Lung (tissue), 17 donors: ENCODE measurements at places on chromosomes 5 and 9. TPM values are rescaled to one million over a fixed set of nuclear protein-coding genes. Genes with fewer than 3 reads are reported as not detected.

GRCh38 chr9:125431741-125432271, 170.2 kb downstream of the GAPVD1 start:
- no peak for DNase-seq

DNA sequence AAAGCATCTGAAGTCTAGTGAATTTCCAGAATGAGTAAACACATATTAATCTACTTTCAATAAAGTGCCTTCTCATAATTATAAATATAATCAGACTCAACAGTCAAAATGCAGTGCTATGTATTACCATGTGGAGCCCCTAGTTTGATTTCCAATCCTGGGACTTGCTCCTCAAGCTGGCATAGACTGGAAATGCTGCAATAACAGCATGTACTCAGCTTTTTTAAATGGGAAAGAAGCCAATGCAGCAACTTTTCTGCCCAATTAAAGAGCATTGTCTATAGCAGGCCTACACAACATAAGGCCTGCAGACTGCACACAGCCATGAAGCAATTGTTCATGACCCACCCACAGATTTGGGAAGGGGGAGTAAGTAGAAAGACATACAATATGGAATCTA, 103.2 kb downstream of the NR2F1-AS1 start:
- DNase-seq, result peak; percentile 38

DNA sequence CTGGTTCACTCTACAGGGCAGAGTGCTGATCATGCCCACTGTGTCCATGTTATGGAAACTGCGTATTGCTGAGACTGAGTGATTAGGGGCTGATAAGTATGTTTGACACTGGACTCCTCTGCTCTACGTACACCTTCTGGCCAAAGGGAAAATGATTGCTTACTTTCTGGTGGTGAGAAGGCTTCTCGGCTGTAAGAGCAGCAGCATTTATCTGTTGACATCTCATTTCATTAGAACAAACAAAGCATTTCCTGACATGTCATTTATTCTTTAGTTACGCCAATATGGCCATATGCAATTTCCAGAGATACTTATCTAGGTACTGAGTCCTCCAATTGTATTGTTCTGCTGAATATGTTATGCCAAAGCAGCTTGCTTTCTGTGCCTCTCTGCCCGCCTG, 5.6 kb downstream of the FAXDC2 start:
- DNase-seq, result no peak

DNA sequence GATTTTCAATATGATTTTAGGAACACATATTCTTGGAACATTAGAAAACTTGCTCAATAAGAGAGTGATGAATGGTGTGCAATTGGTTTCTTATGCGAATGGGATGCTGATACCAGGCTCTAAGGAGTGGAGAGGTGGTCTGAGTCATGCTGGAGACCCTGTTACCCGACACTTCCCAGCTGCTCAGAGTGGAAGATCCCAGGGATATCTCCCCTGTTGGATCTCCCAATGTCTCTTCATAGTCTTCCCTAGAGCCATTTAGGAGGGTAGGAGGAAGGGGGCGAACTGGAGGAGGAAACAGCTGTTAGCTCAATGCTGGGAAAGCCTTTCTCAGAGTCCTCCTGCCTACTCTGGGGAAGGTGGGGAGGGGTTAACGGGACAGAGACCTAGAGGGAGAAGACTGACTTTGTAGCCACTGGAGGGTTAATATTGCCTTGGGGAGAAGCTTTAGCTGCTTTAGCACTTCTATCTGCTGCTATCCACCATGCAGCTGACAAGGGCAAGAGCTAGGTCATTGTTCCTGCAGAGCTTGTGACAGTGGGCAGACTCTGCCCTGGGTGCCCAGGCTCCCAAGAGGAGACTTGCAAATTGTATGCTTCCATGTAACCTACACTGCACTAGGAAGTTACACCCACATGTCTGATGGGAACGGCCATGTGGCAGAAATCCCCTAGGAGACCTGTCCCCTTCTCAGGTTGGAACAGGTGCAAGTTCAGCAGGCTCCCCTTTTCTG, 301.0 kb downstream of the GADD45G start:
- DNase-seq, result no peak

- no peak for DNase-seq
Observed at GRCh38 chr9:134591082-134591571, 50.5 kb upstream of the COL5A1 start.

DNA sequence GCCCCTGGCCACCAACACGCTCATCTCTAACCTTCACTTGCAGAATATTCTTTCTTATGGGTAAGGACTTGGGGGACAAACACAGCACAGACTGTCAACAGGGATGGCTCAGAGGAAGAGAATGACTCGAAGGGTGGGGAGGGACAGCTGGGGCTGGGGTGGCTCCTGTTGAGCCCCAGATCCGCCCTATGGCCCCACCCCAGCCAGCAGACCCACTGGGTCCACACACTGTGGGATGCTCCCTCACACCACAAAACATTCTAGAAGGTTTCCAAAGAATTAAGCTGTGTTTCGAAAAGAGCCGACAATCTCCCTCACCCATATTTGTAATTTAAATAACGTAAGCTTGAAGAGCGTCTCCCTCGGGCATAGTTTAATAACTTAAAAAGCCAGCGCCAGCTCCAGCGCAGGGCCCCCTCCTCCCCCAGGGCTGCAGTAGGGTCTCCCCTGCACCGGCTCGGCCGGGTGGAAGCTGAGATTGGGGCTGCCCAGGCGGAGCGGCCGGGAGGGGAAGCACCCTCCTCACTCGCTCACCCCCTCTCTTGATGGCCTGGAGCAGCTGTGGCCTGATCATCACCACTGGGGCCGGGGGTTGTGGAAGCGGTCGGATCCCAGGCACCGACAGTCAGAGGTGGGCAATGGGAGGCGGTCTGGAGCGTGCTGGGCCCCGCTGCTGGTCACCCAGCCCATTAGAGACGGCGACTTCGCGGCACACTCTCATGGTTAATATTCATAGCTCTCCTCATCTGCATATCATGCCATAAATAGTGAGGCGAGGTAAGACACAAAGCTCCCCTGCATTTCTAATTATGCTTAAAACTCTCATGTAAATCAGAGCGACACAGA, 37.6 kb downstream of the NACC2 start:
- DNase-seq, result no peak

DNA sequence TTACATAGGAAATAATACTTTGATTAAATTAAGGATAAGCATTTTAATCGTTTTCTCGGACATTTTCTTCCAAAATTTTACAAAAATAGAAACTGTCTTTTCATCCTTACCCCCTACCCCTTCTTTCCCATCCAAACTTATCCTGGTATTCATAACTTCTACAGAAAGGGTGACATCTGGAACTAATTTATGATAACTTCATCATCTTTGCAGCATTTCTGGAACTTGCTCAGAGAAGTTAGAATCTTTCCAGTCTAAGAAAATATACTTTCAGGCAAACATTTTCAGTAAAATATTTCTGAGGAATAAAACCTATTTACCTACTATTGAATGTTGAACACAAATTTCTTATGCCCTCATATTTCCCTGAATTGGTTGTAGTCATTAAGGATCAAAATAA, 309.0 kb downstream of the MAN2A1 start:
- no peak for DNase-seq

DNA sequence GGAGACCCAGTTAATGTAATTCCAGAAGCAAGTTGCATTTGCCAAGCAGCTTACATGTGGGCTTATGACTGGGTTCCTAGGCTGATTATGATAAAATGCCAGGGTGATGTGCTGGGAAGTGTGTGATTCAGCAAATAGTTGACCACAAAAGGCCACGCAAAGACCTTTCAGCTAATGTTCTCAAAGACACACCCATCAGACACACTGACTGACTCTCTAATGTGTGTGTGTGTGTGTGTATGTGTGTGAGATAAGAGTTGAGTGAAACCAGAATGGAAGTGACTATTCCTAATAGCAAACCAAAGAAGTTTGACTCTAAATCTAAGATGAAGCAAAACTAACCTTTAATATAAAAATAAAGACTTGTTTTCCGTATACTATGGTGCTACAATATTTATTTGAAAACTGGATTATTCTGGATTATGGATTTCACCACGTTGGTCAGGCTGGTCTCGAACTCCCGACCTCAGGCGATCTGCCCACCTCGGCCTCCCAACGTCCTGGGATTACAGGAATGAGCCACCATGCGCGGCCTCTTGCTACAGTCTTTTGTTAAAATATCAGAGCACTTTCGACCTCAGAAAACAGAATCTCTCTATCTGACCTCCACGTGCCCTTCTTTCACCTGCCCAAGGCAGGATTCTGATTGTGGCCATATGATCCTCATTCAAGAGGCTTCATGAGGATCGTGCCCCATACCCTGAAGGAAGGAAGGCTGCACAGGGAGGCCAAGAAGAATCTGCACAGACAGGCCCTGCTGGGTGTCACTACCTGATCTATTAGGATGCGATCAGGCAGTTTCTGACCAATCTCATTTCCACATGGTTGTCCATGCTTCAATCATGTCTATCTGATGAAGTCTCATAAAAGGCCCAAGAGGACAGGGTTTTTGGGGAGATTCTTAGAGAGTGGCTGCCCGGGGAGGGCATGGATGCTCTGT, 75.6 kb downstream of the USP20 start:
- no peak for DNase-seq

GRCh38 chr5:103741984-103742383, 179.4 kb upstream of the NUDT12 start:
- DNase-seq, result no peak

- DNase-seq, result no peak
Observed at GRCh38 chr9:78443946-78444345, 147.0 kb downstream of the PSAT1 start.

- no peak for DNase-seq
Observed at GRCh38 chr9:133105461-133105770, 15.6 kb downstream of the RALGDS start.

- peak; percentile 85 for DNase-seq
Observed at GRCh38 chr5:56814963-56815657, at the start of gene MAP3K1. Gene MAP3K1 (plus strand): TSS chr5:56815549. CDS start chr5:56815574, 25 bp downstream.

DNA sequence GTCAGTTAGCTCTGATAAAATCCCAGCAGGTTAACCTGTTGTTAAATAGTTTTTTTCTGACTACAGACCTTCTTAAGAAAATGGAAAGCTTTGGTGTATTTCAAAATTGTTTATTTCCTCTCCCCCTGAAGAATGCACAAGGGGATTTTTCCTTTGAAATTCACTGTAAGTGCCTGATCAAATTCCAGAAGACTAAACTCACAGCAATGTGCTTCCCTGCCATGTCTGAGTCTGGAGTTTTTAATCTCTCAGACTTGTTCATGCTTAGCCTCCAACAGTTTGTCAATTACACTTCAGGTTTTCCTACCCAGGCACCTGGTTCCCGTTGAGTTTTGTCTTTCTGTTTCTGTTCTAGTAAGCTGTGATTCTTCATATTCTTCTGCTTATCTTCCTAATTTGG, 961.6 kb upstream of the CDH18 start:
- no peak for DNase-seq

DNA sequence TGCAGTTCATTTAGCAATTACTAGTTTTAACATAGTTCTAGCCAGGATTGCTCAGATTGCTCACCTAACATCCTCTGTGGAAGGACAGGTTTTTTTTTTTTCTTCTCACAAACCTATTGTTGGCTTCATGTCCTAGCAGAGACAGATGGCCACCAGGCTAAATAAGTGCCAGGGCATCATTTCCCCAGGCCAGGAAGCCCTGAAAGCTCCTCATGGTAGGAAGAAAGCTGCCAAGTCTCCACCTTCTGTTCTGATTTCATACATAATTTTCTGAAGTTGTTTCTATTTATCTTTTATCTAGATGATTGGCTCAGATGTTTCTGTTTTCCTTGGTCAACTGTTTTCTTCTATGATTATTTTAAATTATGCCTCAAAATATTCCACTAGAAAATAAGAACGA, 31.0 kb downstream of the EFCAB9 start:
- no peak for DNase-seq

GRCh38 chr5:39628348-39628747, 203.6 kb upstream of the DAB2 start:
- no peak for DNase-seq

- no peak for DNase-seq
Observed at GRCh38 chr5:31916327-31916726, 257.8 kb downstream of the GOLPH3 start.

GRCh38 chr9:131107760-131108159, 11.4 kb downstream of the AIF1L start:
- DNase-seq, result no peak

- no peak for DNase-seq
Observed at GRCh38 chr5:61084658-61085057, 77.6 kb downstream of the SMIM15 start.

DNA sequence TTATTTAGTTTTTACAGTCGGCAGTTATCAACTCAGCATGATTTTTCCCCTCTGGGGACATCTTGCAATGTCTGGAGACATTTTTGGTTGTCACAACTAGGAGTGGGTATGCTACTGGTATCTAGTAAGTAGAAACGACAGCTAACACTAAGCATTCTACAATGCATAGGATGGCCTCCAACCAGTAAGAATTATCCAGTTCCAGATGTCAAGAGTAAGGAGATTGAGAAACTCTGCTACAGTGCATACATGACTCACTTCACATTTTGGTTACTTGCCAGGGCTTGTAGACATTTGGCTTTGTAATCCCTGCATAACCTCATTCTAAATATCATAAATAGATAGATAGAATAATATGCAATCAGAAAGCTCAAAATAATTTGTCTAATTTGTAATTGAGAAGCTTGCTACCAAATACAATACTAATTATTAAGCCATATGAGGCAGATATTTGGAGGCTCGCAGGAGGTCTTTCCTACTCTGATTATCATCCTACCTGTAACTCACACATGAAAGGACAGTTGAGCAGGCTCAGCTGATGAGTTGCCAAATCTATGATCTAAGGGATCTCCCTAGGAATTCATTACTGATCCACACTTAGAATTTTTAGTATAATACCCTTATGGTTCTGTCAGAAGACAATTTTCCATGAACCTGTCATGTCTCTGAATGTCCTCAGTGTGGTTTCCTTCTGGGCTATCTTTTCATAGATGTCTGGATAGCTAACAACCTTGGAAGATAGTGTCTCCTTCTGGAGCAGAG, 346.9 kb upstream of the TLE4 start:
- no peak for DNase-seq

DNA sequence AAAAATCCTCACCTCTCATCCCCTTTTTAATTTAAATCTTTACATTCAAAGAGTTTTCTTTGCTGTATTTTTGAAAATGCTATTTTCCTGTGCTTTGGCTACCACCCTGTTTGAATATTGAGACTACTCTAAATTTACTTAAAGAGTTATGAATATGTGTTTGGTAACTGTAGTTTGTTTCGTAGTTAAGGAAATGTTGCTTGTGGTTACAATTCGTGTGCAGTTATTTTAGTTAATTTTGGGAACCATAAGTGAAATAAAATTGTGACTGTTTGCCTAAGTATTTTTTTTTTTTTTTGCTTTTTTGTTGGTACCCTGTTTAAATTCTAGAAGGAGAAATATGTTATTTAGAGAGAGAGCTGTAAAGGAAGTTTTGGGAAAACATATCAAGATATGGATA, 78.7 kb downstream of the XRCC4 start:
- DNase-seq, result no peak

- DNase-seq, result no peak
Observed at GRCh38 chr5:107799306-107799705, 128.6 kb upstream of the EFNA5 start.

- DNase-seq, result no peak
Observed at GRCh38 chr9:21081999-21082398, 4.3 kb upstream of the IFNB1 start.

- no peak for DNase-seq
Observed at GRCh38 chr9:116190637-116191396, 37.2 kb downstream of the PAPPA start.

The PHF24 gene
- polyA plus RNA-seq, result 0.10 TPM

The BTNL3 gene
- 0.47 TPM for polyA plus RNA-seq

The SPAAR gene
- 5.7 TPM for polyA plus RNA-seq

The CXCL14 gene
- 2.3 TPM for polyA plus RNA-seq

The LCN15 gene
- polyA plus RNA-seq, result not detected

The TRIM41 gene
- polyA plus RNA-seq, result 24.1 TPM

The SURF6 gene
- 23.0 TPM for polyA plus RNA-seq

The PCDHGB5 gene
- polyA plus RNA-seq, result 2.5 TPM

The KCNV2 gene
- not detected for polyA plus RNA-seq

The SH3RF2 gene
- 2.7 TPM for polyA plus RNA-seq

The AGXT2 gene
- polyA plus RNA-seq, result not detected
